ENCODE measurements at places on chromosomes 11 and 22.

DNA sequence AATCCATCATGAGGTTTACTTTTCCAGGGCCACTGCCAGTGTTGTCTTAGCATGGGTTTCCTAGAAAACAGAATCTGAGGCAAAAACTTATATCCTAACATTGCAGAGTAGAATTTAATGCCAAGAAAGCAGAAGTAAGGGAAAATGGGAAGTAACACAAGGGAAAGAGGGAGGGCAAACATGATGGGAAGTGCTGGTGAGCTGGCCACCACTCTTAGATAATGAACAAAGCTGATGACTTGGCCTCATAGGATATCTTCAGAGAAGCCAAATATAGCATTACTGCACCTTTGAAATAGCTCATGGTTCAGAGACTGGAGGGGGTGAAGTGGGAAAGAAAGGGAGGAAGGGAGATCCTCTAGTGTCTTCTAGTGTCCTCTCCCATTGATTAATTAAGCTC lies 24.8 kb upstream of the CALCB start:
- DNase-seq: no peak

DNA sequence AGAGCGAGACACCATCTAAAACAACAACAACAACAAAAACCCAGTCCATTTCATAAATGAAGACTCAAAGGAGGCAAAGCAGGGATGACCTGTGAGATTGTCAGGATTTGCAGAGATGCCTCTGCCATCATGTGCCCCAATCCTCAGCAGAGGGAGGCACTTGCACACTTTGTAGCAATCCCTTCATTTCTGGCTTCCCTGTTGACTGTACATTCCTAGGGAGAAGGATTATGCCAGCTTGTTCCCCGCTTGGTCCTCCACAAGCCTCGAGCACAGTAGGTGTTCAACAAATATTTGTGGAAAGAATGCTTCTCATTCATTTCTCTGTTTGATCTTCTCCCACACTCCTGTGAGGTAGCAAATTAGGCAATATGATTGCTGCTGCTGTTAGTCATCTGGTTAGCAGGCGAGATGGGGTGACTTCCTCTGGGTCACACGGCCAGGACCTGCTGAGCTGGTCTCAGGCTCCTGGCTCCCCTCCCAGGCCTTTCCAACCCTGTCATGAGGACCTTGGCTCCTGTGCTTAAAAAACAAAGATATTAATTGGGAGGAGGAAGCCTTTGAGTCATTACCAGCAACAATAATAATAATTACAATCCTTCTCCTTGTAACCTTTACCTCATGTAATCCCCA lies 34.1 kb downstream of the LIF start:
- DNase-seq: no peak

GRCh38 chr11:119345685-119346084 lies 820 bp downstream of the MFRP start:
- no peak for DNase-seq

GRCh38 chr22:46105494-46106278 lies 44.6 kb upstream of the PPARA start:
- DNase-seq: no peak

DNA sequence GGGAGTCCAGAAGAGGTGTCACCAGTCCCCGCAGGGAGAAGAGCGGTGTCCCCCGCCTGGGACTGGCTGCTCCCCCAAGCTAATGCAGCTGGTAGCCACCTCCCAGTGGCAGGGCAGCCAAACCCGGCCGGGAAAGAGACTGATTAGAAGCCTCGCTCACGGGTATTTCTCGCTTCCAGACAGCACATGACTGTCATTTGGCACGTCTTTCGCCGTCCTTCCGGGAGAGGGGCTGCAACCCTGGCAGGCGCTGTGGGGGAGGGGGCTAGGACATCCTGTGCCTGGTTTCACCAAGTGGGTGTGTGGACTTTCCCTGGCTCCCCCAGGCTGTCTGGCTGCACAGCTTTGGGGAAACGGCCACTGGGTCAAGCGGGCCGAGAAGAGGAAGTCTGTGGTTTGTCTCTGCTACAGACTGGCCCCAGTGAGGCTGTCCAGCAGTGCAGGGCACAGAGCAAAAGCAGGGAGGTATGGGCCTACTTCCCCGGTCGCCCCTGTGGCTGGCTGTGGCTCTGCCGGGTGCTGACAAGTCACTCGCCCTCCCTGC lies 3.8 kb downstream of the CD81 start:
- peak; percentile 57 for DNase-seq

DNA sequence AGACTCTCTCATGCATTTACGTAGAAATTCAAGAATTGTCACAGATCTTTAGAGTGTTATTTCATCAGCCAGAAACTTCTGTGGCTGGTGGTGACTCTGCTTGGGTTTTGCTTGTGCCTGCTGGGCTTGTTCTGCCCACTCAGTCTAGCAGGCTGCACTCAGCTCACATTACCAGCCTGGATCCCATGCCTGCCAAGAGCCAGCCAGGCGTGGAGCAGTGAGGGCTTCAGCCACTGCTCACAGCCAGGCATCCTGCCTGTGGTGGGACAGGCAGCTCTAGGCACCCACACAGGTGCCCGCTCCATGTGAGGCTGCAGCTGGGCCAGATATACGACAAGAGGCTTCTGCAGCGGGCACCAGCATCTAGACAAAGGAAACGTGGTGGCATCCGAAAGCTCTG lies 1213.3 kb upstream of the RAG2 start:
- no peak for DNase-seq

- no peak for DNase-seq
Observed at GRCh38 chr11:121999651-122000050, 116.4 kb downstream of the BLID start.
